ENCODE measurements at places on chromosomes 3 and 15.

- DNase-seq: no peak
Measured at GRCh38 chr3:168053115-168053514, 42.6 kb downstream of the GOLIM4 start.

- DNase-seq: no peak
Measured at GRCh38 chr15:42619656-42620371, 44.4 kb downstream of the STARD9 start.

- no peak for DNase-seq
Measured at GRCh38 chr3:152355744-152356665, 87.3 kb downstream of the MBNL1 start.

DNA sequence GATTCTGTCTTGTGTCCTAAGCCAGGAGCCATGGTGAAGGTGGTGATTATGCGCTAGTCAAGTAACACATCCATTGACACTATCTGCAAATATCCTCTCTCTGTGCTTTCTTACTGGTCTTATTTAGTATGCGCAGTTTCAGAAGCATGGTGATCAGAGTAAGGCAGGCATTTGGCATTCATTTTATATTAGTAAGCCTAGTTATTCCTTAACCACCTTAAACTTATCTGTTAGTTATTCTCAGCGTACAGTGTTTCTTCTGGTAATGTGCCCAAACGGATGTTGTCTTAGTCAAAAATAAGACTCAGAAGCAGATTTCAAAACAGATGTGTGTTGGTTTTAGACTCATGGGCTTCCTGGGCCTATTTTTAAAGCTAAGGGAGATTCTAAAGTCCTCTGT is 329.2 kb downstream of the GRM7 start:
- DNase-seq: no peak

- DNase-seq: peak; percentile 12
Measured at GRCh38 chr3:182911782-182912111, 68.6 kb downstream of the DCUN1D1 start.

- no peak for DNase-seq
Measured at GRCh38 chr15:62653122-62653521, 389.4 kb upstream of the TPM1 start.

- no peak for DNase-seq
Measured at GRCh38 chr3:109440353-109440752, 103.0 kb upstream of the DPPA4 start.

- peak; percentile 13 for DNase-seq
Measured at GRCh38 chr3:41881233-41881821, 80.6 kb downstream of the ULK4 start.

DNA sequence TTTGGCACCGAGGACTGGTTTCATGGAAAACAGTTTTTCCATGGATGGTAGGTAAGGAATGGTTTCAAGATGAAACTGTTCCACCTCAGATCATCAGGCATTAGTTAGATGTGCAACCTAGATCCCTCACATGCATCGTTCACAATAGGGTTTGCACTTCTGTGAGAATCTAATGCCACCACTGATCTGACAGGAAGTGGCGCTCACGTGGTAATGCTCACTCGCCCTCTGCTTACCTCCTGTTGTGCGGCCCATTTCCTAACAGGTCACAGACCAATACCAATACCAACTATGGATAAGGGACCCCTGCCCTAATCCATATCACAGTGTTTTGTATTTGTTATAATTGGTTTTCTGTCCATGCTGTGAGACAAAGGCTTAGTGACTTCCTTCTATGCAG is 58.9 kb downstream of the SLMAP start:
- no peak for DNase-seq

- no peak for DNase-seq
Measured at GRCh38 chr15:72958634-72959033, 93.6 kb upstream of the NEO1 start.

GRCh38 chr15:95405447-95405846 is 925.1 kb upstream of the NR2F2 start:
- DNase-seq: no peak

DNA sequence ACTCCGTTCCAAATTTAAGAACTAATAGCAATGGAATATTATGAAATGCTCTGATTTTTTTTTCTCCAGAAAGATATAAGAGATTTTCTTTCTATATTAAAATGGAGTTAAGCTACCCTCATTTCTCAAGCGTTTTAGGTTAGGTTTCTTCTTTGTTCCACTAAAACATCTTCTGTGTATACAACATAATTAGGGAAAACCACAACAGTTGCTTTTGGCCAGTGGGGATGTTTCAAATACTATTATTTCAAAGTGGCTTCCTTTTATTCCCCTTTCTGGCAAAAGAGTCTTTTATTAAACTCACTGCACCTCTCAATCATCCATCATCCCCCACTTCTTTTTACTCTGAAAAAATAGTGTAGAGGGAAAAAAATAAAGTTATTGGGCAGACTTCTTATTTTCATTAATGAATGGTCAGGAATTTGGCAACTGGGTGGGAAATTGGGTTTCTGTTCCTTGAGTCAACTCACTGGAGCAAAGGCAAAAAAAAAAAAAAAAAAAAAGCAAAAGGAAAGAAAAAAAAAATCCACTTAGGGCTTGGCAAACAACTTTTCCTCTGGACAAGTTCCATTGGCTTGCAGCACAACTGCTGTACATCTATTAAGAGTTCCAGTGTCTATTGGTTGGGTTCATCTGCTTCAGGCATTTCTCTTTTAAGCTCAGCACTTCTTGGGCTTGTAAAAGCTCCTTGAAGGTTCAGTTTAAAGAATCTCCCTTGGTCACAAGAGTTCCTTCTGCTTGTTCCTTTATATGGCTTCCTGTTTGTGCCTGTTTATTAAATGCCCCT is 963.4 kb downstream of the ROBO1 start:
- DNase-seq: no peak

DNA sequence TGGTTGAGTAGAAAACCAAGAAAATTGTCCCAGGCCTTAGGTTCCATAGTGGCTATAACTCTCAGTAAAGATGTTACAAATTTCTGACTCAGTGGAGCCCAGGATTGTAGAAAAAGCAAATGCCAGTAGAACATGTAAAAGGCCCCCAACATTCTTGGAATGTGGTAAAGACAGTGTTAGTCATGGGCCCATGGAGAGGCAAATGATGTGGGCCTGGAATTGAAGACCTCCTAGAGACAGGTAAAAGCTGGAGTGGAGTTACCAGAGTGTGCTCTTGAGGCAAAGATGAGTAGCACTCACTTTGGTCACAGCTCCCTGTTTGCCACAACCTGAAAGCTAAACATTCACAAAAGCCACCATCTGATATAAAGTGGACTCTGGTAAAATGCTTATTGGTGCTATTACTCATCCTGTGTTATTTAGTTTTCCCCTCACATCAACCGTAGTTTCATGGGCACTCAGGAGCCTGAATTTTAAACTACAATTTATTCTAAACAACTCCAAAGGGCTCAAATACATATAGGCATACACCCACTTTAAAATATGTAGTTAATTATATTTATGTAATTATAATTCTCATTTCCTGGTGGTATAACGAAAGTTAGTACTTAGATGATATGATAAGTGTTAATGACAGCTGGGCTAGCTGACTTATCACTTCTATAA is 359.6 kb upstream of the NECTIN3 start:
- DNase-seq: no peak

GRCh38 chr3:184648636-184649035 is 63.2 kb downstream of the MAGEF1 start:
- DNase-seq: no peak

GRCh38 chr3:45677033-45677446 is 12.2 kb upstream of the SACM1L start:
- no peak for DNase-seq

DNA sequence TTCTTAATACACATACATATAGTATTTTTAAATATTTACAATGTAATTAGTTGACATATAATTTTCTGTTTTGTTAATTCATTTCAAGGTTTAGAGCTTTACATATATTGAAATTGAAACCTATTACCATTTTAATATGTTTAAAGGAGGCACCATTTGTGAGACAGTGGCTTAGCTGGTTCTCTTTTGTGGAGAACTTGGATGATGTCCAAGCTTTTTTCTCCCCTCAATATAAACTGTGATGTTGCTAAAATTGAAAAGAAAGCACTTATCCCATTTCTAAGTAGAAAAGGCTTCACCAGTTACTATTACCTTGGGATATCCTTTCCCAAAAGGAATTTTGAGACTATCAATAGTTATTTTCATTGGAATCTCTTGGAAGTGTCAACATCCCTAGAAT is 707.2 kb downstream of the NTRK3 start:
- DNase-seq: no peak

- DNase-seq: no peak
Measured at GRCh38 chr3:49781415-49782199, 4.7 kb downstream of the IP6K1 start.
